ENCODE measurements at places on chromosomes 2 and 18. TPM values are rescaled to one million over a fixed set of nuclear protein-coding genes. Genes with fewer than 3 reads are reported as not detected.

AFF3 gene
- 131 TPM for total RNA-seq

MFSD2B gene
- total RNA-seq = 1.0 TPM

AGFG1 gene
- 68.5 TPM for total RNA-seq

COL5A2 gene
- total RNA-seq = 0.39 TPM

CNGA3 gene
- total RNA-seq = not detected

SERPINB12 gene
- total RNA-seq = not detected

RPL37A gene
- 3,500 TPM for total RNA-seq

INHBB gene
- total RNA-seq = not detected

PARD6G gene
- total RNA-seq = not detected

CHRND gene
- total RNA-seq = not detected

CLEC4F gene
- total RNA-seq = not detected

GORASP2 gene
- 84.8 TPM for total RNA-seq

PXDN gene
- total RNA-seq = not detected

CPLX4 gene
- total RNA-seq = not detected

BMP10 gene
- total RNA-seq = not detected

DQX1 gene
- 1.8 TPM for total RNA-seq

FMNL2 gene
- 0.24 TPM for total RNA-seq

GAL3ST2 gene
- 1.1 TPM for total RNA-seq

DTNB gene
- 32.2 TPM for total RNA-seq

LONRF2 gene
- not detected for total RNA-seq

FAM124B gene
- total RNA-seq = not detected

C18orf63 gene
- total RNA-seq = not detected

EVA1A gene
- not detected for total RNA-seq

COL6A3 gene
- not detected for total RNA-seq

TEX44 gene
- total RNA-seq = not detected

GPBAR1 gene
- total RNA-seq = 0.44 TPM

LOXHD1 gene
- not detected for total RNA-seq

GALNT5 gene
- total RNA-seq = not detected

KCNIP3 gene
- total RNA-seq = not detected

CTLA4 gene
- not detected for total RNA-seq

SLC14A1 gene
- not detected for total RNA-seq

ABCG5 gene
- total RNA-seq = not detected

TBR1 gene
- not detected for total RNA-seq

KHK gene
- 17.9 TPM for total RNA-seq

MROH2A gene
- not detected for total RNA-seq

OR6B2 gene
- total RNA-seq = not detected

VAMP5 gene
- 3.8 TPM for total RNA-seq

POTEC gene
- not detected for total RNA-seq

TRIP12 gene
- total RNA-seq = 185 TPM

KIF5C gene
- total RNA-seq = 22.2 TPM

IHH gene
- total RNA-seq = not detected

LGALSL gene
- 3.8 TPM for total RNA-seq

IL1R2 gene
- total RNA-seq = not detected

GALNT3 gene
- 2.6 TPM for total RNA-seq

CRACDL gene
- 0.13 TPM for total RNA-seq

CYBRD1 gene
- not detected for total RNA-seq

SEMA4C gene
- 0.19 TPM for total RNA-seq

NT5DC4 gene
- total RNA-seq = not detected

GKN2 gene
- not detected for total RNA-seq

WDFY1 gene
- 38.6 TPM for total RNA-seq

GKN1 gene
- total RNA-seq = not detected

SATB2 gene
- total RNA-seq = 26.7 TPM

REG3G gene
- total RNA-seq = not detected

CRYBA2 gene
- not detected for total RNA-seq

UXS1 gene
- 30.4 TPM for total RNA-seq

GCG gene
- total RNA-seq = not detected

HOXD12 gene
- total RNA-seq = 0.25 TPM

TMEM198 gene
- total RNA-seq = 6.6 TPM
